Stimulated activated CD8-positive, alpha-beta memory T cell treated with anti-CD3 and anti-CD28 coated beads, Interleukin-4, amount 100 ng/mL, for 1 hour (primary cell): ENCODE measurements at places on chromosomes 6 and 20.

- no peak for DNase-seq
Observed at GRCh38 chr6:120451508-120451907, 882.8 kb downstream of the TBC1D32 start.

GRCh38 chr6:83853178-83854000 lies at the start of gene RIPPLY2:
TSS of gene RIPPLY2 (plus strand) at chr6:83853360. CDS start at chr6:83853417, 57 bp downstream.
- no peak for DNase-seq

DNA sequence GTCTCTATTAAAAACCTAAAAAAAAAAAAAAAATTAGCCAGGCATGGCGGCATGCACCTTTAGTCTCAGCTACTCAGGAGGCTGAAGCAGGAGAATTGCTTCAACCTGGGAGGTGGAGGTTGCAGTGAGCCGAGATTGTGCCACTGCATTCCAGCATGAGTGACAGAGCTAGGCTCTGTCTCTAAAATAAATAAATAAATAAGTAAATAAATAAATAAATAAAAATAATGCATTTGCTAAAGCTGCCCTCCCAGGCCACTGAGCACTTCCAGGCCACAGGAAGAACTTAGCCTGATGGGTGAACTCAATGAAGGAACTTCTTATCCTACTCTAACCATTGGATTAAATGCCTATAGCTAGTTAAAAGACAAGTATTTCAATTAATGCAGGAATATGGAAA lies 104.9 kb downstream of the SYNDIG1 start:
- no peak for DNase-seq

DNA sequence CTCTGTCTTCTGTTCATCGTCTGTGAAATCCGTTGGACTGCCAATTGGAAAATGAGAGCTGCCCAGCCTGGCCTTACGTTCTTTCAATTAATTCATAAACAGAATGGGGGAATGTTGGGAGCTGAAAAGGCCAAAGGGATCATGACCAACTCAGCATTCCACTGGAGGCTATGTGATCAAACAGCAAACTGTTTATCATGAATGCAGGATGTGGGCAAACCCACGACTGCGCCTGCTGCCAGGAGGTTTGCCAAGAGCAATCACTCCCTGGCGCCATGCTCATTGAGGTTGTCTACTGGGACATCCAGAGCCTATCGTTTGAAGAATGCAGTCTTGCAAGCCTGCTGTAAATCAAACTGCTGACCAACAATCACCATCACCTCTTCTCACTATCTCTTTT lies 9.3 kb upstream of the FKBP1A start:
- DNase-seq = no peak

DNA sequence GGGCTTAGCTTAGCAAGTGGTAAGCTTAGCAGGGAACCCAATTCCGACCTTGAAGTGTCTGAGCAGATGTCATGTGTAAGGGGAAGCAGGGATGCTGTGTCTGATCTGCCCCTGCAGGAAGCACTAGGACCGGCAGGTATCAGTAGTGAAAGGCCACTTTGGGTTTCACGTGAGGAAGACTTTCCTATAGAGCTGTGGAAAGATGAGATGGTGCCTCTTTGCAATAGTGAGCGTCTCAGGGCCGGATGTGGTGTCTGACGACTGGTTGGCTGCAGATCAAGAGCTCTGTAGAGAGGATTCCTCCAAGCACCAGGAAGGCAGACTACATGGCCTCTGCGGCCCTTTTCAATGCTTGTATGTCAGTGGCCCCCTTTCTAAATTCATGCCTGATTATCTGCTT lies 98.3 kb downstream of the TIAM2 start:
- DNase-seq = no peak

GRCh38 chr6:112214739-112215269 lies 39.6 kb downstream of the LAMA4 start:
- DNase-seq = no peak

DNA sequence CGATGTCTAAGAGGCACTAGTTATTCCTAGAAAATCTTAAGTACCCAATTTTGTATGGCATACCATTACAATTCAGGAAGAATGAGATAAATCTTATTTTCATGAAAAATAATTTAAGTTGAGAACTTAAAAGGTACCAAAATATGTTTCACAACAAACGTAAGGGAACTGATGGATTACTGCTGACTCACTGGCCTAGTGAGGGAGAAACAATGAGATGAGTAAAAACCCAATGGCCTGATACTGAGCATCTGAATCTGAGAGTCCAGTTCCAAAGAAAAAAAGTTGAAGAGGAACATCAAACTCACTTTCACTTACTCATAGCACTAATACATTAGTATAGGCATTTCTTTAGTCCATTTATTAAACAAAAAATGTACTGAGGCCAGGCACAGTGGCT lies 56.0 kb downstream of the MDN1 start:
- no peak for DNase-seq

GRCh38 chr6:17591287-17591686 lies 8.8 kb upstream of the FAM8A1 start:
- no peak for DNase-seq

DNA sequence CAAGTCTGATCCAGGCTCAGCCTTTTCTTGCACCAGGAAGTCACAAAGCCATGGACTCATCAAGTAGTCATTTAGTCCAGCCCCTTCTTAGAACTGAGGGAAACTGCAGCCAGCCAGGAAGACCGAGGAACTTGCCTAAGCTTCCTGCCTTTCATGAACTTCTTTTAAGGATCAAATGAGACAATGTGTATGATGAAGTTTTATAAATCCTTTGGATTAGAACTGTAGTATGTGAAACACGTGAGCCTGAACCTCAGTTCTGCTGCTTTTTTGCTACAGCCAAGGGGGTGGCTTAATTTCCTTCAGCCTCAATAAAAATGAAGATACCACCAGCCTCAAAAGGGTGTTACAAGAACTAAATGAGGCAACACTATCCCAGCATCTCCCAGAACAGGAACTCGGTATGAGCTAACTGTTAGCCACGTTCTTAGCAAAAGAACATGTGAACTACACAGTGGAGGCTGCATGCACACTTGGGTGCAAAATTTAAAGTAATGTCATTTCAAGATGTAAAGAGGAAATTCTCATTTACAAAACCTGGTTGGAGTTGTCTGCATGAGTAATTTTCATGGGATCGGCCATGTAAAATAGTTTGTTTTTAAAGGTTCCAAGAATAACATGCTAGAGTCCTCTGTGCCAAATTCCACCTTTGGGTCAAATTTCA lies 76.0 kb upstream of the TBC1D7 start:
- no peak for DNase-seq

GRCh38 chr6:47059216-47059885 lies 17.2 kb upstream of the ADGRF1 start:
- DNase-seq = no peak

DNA sequence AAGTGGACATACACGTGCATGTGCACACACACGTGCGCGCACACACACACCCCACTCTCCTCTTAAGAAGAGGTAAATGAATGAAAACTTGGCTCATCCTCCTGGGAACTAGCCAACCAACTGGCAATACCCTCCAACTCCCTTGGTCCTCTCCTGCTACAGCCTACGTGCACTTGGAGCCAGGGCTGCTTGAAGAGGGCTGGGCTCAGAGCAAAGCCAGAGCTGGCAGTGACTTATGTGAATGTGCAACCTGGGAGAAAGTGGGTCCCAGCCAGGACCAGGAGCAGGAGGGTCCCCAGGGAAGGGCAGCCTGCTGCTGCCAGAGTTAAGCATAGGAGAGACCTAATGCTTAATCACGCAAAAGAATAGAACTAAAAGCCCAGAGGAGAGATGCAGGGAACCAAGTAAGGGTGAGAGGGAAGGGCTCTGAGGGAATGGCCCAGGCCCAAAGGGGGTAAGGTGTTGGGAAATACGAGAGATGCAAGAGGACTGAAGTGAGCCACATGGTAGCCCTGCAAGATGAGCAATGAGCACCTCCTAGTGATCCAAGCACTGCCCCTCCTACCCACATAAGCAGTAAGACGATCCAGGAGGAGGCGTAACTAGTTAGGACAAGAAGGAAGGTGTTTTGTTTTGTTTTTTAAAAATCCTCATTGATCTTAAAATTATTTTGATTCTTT lies 24.7 kb downstream of the TRAF3IP2 start:
- no peak for DNase-seq

- DNase-seq = no peak
Observed at GRCh38 chr20:43459022-43459942, 1.6 kb downstream of the SRSF6 start.

DNA sequence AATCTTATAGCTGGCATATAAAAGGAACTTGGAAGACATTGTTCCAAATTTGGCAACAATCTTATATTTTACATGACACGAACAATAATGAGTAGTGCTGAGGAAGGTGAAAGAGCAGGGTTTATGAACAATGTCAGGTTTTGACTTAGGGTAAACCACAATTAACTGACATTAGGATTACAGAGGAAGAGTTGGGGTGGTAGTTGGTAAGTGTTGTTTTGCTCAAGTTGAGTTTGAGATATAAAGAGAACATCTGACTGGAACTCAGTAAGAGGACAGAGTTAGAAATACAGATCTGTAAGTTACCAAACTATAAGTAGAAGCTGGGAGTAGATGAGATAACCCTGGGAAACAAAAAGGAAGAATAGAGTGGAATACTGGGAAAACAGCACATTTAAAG lies 15.1 kb downstream of the RTN4IP1 start:
- no peak for DNase-seq

- no peak for DNase-seq
Observed at GRCh38 chr20:12133553-12133952, 215.9 kb downstream of the BTBD3 start.

DNA sequence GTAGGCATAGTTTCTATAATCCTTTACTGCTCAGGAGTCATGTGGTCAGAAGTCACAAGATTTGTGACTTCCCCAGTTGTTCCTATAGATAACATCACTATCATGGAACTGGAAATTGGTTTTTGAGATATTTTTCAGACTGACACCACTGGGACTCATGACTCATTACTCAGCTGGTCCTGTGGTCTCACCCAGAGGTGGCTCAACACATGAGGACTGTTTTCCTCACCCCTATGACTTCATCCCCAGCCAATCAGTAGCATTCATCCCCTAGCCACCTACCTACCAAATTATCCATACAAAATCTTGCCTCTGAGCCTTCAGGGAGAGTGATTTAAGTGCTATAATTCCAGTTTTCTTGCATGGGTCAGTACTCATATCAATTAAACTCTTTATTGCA lies 1217.7 kb downstream of the EPHA7 start:
- no peak for DNase-seq

DNA sequence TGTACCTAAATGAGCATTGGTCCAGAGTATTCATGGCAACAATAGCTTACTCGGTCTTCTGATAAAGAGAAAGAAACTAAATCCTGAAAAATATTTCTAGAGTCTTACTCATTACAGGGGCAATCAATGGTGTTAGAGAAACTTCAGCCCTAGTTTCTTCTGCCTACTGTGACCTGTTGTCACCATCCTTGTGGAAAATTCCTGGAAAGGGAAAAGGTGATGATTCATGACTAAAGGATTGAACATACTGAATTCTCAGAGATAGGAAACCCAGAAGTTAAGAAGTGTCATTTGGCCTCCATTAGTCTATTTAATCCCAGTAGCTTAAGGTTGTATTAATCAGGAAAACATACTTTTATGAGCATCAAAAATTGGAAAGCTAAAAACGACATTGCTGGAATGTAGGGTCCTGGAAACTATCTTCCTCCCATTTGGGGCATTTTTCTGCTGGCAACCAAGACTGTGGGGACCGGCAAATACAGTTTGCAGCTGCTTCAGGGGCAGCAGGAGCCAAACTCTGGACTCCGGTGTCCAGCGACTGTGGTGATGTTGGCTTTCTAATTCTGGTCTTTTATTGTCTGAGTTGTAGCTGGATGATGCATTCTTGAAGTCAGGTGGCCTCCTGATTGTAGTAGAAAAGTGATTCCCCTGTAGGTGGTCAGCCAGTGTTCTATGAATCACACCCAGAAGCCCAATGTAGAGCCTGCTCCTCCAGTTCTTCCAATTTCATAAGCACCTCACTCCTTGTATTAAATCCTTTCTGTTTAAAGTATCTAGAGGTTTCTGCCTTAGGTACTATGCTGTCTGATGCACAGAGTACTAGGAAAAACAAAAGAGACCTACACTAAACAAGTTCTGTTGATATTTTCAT lies 67.6 kb downstream of the LCA5 start:
- no peak for DNase-seq

GRCh38 chr6:145887969-145888368 lies 73.4 kb upstream of the FBXO30 start:
- no peak for DNase-seq

DNA sequence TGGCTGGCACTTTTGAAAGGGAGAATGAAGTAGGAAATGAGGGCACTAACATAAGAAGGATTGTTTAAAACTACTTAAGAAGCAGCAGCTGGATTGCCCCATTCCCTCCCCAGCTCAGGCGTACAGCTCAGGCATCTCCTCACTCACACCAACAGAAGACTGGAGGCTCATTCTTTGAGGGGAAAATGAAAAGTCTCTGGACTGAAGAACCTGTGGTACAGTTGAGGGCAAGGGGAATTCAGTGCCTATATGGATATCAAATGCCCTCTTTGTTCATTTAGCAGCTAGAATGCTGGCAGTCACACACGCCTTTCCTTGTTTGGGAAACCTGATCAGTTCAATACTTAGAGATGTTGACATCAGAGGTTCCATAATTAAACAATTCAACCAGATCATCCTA lies 502.1 kb upstream of the SOX4 start:
- DNase-seq = no peak

GRCh38 chr6:142325111-142325510 lies 23.3 kb downstream of the ADGRG6 start:
- DNase-seq = no peak

- no peak for DNase-seq
Observed at GRCh38 chr6:5084360-5084780, 771 bp upstream of the PPP1R3G start.

- no peak for DNase-seq
Observed at GRCh38 chr6:167778497-167779128, 48.1 kb upstream of the AFDN start.

DNA sequence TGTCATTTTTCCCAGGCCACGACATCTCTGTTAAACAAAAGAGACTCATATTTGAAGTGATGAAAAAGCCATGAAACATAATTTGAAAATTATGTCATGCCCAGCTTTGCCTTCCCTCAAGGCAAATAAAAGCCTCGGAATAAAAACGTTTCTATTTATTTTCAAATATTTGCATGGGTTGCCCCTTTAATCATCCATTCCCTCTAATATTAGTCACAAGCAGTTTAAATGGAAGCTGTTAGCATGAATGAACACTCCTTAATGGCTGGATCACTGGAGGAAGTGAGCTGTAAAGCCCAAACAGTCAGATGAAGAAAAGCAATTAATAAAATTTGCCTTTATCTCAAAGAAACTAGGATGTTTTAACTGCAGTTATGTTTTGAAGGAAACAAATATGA lies 69.3 kb upstream of the STMND1 start:
- DNase-seq = no peak

DNA sequence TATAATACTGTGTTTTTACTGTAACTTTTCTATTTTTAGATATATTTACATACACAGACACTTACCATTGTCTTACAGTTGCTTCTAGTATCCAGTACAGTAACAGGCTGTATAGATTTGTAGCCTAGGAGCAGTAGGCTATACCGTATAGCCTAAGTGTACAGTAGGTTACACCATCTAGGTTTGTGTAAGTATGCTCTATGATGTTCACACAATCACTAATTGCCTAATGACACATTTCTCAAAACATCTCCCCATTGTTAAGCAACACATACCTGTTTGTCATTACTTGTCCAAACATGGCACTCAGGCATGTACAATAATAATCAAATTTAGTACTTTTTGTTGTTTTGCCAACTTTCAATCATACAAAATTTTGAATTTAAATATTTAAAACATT lies 757.3 kb downstream of the DOK5 start:
- no peak for DNase-seq

- DNase-seq = no peak
Observed at GRCh38 chr6:37368961-37369320, 15.2 kb downstream of the RNF8 start.
